Islet precursor cell (in vitro differentiated cells): ENCODE measurements at places on chromosomes 3 and 15.

- no peak for DNase-seq
Measured at GRCh38 chr15:65917407-65917756, 48.1 kb downstream of the RAB11A start.

GRCh38 chr3:194654443-194654842 is 17.5 kb downstream of the LSG1 start:
- DNase-seq: no peak

GRCh38 chr3:177742273-177742672 is 545.0 kb upstream of the TBL1XR1 start:
- DNase-seq: no peak

DNA sequence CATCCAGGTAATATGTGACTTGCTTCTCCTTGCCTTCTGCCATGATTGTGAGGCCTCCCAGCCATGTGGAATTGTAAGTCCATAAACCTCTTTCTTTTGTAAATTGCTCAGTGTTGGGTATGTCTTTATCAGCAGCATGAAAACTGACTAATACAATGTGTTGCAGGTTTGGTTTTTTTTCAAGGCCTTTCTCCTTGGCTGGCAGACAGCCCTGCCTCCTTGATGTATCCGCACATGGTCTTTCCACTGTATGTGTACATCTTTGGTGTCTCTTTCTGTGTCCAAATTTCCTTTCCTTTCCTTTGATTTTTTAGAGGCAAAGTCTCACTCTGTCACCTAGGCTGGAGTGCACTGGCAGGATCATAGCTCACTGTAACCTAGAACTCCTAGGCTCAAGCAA is 260.1 kb downstream of the TUSC7 start:
- DNase-seq: no peak

- no peak for DNase-seq
Measured at GRCh38 chr3:159996018-159996417, 7.4 kb downstream of the IL12A start.

DNA sequence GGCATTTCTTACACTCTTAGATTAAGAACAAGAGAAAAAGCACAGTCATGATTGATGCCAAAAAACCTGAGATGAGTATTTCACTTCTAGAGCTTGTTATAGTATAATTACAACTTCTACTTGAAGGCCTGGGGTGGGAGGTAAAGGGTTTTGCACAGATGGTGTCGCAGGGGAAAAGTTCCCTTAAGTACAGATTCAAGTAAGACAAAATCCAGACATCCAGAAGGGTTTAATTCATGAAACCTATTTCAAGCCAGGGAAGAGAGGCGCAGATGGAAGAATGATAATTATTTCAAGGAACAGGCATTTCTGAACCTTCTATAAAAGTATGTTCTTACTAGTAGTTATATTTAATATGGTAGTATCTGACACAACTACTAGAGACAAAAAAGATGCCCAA is 70.6 kb downstream of the TM4SF4 start:
- no peak for DNase-seq

DNA sequence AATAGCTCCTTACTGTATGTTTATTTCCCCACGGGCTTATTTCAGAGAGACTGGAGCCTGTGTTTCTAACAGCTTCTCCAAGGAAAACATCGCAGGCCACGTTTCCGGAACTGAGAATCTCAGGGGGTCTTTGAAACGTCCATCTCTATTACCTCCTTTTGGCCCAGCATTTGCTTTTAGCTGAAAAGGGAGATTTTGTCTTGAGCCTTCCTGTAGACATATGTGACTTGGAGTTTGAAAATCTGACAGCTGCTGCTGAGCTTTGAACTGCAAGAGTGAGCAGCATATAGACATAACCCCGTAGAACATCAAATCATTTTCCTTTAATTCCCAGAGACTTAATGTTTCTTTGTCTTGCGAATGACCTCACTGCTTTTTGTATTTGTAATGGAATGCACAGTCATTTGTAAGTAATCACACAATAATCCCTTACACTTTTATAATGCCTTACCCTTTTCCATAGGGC is 54.6 kb downstream of the LPP start:
- no peak for DNase-seq

GRCh38 chr3:180802837-180803236 is 109.6 kb upstream of the FXR1 start:
- DNase-seq: no peak

- peak; percentile 91 for DNase-seq
Measured at GRCh38 chr3:156605686-156606605, 51.0 kb upstream of the SSR3 start.

- no peak for DNase-seq
Measured at GRCh38 chr3:165748094-165748493, 89.1 kb downstream of the BCHE start.

- DNase-seq: no peak
Measured at GRCh38 chr15:67900621-67901147, 60.8 kb upstream of the RNU6-1 start.

DNA sequence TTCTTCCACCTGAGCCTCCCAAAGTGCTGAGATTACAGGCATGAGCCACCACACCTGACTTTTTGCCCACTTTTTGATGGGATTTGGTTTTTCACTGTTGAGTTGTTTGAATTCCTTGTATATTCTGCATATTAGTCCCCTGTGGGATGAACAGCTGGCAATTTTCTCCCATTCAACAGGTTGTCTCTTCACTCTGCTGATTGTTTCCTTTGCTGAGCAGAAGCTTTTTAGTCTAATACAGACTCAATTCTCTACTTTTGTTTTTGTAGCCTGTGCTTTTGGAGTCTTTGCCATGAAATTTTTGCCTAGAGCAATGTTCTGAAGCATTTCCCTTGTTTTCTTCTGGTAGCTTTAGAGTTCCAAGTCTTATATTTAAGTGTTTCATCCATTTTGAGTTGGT is 62.7 kb upstream of the MFGE8 start:
- no peak for DNase-seq

DNA sequence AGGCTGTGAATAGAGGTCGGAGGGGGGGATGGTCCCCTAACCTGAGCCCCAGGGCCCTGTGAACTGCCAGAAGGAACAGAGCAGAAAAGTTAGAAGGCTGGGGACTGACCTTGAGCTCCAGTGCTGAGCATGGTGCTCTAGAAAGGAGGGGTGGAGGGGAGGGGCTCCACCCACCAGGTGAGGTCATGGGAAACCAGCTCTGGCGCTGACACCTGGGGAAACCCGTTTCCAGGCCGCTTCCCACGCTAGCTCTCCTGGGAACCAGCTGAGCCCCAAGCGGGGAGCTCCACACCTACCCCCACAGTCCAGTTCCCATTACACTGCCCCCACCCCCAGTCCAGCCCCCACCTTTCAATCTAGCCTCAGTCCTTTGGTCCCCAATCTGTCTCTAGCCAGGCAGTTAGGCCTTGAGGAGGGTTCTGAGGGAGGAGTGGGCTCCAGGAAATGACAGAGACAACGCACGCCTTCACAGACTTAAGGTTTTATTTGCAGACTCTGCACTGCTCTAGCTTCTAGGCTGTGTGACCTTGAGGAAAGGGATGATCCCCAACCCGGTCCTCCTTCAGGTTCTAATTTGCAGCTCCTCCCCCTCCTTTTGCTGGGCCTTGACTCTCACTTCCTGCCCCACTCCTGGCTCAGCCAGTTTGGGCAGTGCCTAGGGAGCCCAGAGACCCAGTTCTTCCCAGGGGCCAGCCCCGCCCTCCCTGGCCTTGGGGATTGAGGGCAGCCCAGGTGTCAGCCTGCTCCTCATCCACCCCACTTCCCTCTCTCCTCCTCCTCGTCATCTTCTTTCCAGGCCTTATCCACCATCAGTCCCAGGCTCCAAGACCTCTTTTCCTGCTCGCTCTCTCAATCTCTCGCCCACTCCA is 2.1 kb downstream of the RHOV start:
- peak; percentile 88 for DNase-seq

GRCh38 chr3:171811913-171812335 is 1.6 kb upstream of the PLD1 start:
- no peak for DNase-seq

DNA sequence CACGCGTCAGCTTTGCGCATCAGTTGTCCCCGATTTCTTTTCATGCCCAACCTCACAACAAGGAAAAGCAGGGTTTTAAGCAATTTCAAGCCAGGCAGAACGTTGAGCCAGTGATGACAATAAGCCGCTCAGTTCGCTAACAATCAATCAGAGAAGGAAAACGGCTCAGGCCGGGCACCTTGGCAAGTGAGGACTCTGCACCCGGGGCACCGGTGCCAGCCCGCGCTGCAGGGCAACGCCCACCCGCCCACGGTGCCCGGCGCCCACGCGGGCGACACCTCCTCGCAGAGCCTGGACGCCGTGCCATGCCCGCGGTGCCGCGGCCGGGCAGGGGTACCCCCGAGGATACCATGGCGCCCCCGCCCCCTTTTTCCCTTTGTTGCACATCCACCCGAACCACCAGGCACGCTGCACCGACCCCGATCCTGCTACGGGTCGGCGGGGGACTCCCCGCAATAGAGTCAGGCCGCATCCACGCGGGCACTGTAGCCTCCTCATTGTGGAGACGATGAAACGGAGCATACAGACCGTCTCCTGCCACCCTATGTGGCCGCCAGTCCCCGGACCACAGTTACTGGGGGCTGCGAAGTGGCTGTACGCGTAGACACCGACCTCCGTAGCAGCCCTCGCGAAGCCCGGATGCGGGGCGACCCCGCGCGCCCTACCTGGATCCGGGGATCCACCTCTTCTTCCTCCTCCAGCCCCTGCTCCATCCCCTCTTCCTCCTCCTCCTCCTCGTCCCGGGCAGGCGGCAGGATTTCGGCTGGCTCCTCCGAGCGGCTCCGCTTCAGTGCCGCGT is 581 bp downstream of the SH3BP5 start:
- no peak for DNase-seq

- no peak for DNase-seq
Measured at GRCh38 chr3:14853271-14853951, 34.6 kb downstream of the FGD5 start.
